ENCODE measurements at places on chromosomes 4 and X.

- no peak for DNase-seq
Measured at GRCh38 chrX:106716004-106716403, 10.5 kb upstream of the RNF128 start.

- DNase-seq: peak; percentile 61
Measured at GRCh38 chrX:71107762-71108360, 1.3 kb upstream of the CXorf65 start.

DNA sequence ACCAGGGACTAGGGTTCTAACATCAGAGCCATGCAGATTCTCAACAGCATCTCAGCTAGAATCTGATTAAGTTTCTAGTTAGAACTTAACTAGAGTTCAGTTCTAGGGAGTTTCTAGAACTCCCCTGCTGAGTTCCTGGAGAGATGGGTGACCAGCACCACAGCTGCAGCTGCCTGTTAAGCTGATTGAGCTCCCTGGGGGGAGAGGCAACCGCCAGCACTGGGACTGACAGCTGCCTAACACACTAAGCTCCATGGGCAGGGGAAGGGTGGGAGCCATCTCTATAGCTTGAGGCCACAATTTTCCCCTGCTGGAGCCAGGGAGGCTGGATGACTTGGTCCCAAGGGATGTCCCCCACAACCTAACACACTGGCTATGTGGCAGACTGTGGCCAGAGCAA, 84.2 kb downstream of the CHIC1 start:
- DNase-seq: no peak

GRCh38 chrX:40444798-40445496, 135.8 kb upstream of the ATP6AP2 start:
- DNase-seq: no peak

GRCh38 chrX:69501429-69501828, 2.7 kb upstream of the NALF2 start:
- no peak for DNase-seq

DNA sequence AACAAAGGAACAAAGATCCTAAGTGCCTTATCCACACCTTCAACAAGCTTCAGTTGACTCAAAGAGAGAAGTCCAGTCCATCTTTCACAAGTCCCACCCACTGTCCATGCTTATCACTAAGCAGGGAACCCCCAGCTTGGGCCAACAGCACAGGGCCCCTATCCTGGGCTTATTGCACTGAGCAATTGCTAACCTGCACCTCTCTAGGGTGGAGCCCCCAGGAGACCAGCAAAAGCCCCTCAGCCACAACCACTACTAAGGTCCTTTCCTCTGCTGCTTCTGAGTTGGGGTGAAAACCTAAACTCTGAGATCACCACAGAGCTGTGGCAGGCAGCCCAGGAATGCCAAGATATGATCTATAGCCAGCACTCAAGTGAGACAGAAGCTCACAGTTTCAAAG, 96.7 kb upstream of the PBDC1 start:
- no peak for DNase-seq

- no peak for DNase-seq
Measured at GRCh38 chrX:13829983-13830382, 13.1 kb upstream of the GPM6B start.

DNA sequence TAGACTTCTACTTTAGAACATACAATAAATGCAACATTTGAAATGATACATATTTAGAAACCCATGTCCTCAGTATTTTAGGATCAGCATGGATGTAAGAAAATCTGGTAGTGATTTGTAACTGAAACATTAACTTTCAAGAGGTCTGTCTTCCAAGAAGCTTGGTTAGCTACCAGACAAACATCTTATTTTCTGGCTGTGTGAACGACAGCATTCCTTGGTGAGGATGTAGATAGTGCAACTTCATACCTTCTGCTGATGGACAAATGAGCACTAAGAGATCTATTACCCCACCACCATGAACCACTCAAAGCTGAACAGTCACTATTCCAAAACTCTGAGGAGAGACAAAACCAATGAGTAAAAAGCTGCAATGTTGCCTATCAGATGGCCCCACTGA, 212.7 kb downstream of the FBXW7 start:
- no peak for DNase-seq

DNA sequence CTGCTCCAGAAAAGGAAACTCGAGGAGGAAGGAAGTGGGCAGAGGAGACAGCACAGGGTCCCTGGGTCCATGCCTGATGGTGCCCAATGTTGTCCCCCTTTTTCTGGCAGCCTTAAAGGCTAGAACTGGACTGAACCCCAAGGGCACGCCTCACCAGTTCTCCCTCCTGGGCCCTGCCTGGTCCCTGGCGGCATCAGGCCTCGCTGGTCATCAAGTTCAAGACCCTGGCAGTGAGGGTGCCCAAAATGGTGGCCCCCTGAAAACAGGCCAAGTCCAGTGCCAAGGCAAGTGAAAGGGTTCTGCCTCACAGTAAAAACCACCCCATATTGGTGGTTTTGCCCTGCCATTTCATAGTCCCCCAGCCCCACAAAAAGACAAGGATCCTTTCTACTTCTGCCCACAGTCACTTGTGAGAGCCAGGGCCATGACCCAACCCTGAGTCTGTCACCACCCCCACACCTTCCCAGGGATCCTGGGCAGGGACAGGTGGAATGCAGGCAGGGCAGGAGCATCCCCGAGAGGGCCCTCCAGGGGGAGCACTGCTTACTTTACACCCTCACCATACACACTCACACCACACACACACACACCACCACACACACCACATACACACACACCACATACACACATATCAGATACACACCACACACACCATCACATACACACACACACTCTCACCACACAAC, 107.6 kb downstream of the DCTD start:
- DNase-seq: no peak

DNA sequence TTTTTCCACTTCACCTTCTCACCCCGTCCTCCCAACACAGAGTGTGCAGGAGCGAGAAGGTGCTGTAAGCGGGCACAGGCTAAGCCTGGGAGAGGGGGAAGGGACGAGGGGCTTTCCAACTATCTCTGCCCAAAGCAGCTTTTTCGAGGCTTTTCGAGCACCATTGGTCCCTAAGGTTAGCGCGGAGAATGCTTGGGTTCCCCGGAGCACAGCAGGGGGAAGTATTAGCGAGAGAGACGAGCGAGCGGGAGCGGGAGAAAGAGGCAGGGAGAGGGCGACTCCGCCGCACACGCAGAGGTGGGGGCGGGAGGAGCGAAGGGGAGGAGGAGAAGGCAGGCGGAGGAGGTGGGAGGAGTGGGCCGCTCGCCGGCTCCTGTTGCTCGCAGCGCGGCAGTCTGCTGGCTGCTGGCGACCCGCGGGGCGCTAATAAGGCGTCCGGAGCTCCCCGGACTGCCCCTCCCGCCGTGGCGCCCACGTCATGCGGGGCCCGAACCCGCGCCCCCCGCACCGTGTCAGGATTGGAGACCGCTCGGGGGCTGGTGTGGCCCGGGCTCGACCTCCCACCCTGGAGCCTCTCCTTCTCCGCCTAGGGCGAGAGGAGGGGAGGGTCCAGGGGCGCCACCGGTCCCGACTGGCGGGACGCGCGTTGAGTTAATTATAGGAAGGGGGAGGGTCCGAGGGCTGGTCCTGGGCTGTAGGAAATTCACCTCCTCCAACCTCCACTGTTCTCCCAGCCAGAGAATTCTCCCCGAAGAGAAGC, at the start of gene ADAMTS3:
ADAMTS3 (minus strand) TSS at position 263 of the 760 bp plus-strand sequence. CDS start 459 bp downstream, outside the sequence.
- DNase-seq: no peak

- no peak for DNase-seq
Measured at GRCh38 chrX:75638332-75638731, 115.5 kb upstream of the ZDHHC15 start.

DNA sequence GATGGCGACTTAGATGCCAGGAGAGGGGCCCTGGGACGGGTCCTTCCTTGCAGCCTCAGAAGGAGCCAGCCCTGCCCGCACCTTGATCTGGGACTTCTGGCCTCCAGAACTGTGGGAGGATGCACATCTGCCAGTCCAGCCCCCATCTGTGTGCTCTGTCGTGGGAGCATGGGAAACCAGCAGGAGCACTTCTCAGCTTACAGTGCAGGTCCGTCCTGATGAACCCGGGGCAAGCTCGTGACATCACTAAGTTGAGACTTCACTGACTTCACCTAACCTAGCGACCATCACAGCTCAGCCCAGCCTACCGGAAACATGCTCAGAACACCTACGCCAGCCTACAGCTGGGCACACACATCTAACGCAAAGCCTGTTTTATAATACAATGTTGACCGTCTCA, 38.1 kb downstream of the ABLIM2 start:
- no peak for DNase-seq

- no peak for DNase-seq
Measured at GRCh38 chrX:31154946-31155345, 83.1 kb upstream of the FTHL17 start.

DNA sequence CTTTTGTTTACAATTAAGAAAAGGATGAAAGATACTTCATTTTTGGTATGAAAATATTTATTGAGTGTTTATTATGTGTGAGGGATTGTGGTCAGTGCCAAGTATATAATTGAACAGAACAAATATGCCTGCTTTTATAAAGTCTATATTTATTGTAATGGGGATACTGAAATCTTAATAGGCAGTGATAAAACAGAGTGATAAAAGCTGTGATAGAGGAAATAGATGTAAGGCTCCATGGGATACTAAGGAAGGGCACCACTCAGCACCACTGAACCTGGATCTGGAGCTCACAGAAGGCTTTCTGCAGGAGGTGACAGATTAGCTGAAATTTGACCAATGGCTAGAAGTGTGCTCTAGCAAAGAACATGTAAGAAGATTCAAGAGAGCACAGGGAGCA, 263.5 kb downstream of the C4orf33 start:
- no peak for DNase-seq

DNA sequence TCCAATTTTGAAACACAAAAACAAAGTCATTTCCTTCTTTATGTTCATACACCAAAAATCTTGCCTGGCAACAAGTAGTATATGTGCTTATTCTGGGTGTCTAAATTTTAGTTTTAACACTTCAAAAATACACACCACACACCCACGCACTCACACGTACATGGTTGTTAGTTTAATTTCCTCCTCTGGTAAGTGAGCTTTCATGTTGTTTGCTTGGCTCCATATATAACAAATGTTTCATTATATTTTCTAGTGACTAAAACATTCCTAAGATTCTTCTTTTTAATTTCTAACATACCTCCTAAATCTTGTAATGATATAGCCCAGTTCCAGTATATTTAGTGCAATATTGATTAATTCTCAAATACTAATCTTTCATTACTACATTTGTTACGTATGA, 80.9 kb downstream of the PRDM5 start:
- no peak for DNase-seq

DNA sequence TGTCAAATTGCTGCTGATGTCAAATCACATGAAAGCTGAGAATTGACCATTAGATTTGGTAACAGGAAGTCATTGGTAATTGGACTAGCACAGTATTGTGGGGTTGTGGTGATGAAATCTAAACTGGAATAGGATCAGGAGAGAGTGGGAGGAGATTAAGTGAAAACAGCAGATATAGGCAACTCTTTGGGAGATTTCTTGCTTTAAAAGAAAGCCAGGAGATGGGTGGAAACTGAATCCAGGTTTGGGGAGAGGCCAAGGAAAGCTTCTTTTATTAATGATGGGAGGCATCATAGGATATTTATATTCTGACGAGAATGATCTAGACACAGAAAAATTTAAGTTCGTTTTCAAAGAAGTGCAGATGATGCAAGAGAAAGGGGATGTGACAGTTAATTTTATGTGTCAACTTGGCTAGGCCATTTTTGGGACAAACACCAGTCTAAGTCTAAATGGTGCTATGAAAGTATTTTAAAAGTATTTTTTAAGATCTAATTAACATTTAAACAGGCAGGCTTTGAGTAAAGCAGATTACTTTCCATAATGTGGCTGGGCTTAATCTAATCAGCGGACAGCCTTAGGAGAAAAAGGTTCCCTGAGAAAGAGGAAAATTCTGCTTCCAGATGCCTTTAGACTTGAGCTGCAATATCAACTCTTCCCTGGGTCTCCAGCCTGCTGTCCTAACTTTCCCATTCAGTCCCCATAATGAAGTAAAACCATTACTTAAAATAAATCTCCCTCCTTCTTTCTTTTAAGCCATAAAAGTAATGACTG, 24.7 kb downstream of the SEC24D start:
- no peak for DNase-seq

- no peak for DNase-seq
Measured at GRCh38 chr4:90833706-90834105, 706.5 kb downstream of the CCSER1 start.

- DNase-seq: no peak
Measured at GRCh38 chr4:112946127-112946526, 103.3 kb upstream of the ANK2 start.

- DNase-seq: peak; percentile 86
Measured at GRCh38 chrX:103687073-103687695, 685 bp upstream of the MORF4L2 start.

- DNase-seq: no peak
Measured at GRCh38 chr4:149409555-149409962, 406.1 kb downstream of the IQCM start.

- DNase-seq: no peak
Measured at GRCh38 chrX:152154050-152154449, 15.7 kb upstream of the MAGEA10 start.

GRCh38 chrX:130162094-130162735, 3.4 kb downstream of the AIFM1 start:
- DNase-seq: no peak

DNA sequence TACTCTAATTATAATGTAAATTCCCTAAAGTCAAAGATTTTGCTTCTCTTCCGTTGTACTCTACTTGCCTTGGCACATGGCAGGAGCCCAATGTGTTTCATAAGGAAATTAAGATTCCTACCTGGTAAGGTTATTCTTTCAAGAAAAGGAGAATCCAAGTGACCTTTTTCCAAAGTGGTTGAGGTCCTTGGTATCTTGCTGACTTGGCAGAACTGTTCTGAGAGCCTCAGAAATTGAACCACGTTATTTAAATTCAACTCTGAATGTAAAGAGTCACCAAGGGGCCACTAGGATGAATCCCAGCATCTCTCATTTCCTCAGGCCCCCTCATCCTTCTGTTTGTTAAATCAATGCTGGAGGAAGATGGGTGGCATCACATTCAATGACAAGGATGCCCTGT, 418.2 kb upstream of the MAGEB2 start:
- DNase-seq: no peak

- no peak for DNase-seq
Measured at GRCh38 chr4:88735564-88735963, 37.9 kb upstream of the NAP1L5 start.

GRCh38 chr4:74230902-74231499, 73.1 kb downstream of the MTHFD2L start:
- DNase-seq: no peak

- DNase-seq: no peak
Measured at GRCh38 chr4:168336837-168337549, 18.4 kb upstream of the DDX60 start.

DNA sequence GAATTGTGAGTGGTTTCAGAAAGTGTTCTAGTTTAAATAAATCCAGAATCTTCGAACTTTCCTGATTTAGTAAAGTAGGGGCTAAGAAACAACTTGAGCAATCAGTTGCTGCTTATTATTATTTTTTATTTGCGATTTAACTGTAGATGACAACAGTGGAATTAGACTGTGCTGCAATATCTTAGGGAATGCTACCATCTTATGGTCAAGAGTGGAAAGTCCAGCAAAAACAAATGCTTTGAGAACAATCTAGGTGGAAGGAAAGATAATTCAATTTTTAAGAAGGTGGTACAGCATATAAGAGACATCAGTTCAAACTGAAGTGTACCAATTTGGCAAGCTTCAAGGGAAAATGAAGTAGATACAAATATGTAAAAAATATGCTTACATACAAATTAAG, 73.3 kb downstream of the CYLC1 start:
- no peak for DNase-seq

GRCh38 chr4:84634961-84635360, 52.0 kb downstream of the CDS1 start:
- no peak for DNase-seq

Measured in naive thymus-derived CD4-positive, alpha-beta T cell (primary cell).